ENCODE measurements at places on chromosomes 11 and 22. TPM values are rescaled to one million over a fixed set of nuclear protein-coding genes. Genes with fewer than 3 reads are reported as not detected.

GRCh38 chr22:19466848-19467752 lies 11.9 kb downstream of the UFD1 start:
- DNase-seq, result no peak

DNA sequence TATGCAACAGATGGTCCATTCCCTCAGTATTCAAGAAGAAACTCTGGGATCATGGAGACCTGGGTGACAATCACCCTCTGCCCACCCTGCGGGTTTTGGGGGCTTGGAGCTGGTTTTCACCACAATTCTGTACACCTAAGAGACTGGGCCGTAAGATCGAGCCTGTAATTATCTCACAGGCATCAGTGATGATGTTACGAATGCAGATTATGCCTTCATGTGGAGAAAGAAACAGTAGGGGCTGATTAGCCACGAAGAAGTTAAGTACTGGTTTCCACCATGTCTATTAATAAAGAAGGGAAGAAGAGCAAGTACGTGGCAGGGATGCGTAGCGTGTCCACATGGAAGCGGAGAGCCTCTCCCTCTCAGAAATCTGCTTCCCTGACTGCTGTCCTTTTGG lies 5.3 kb upstream of the EFCAB6 start:
- no peak for DNase-seq

MMP7 gene
- 1,380 TPM for total RNA-seq

MAPK11 gene
- 18.3 TPM for total RNA-seq

BCO2 gene
- total RNA-seq, result 9.6 TPM

JAML gene
- 17.1 TPM for total RNA-seq

Measured in kidney (tissue), 22 donors.